ENCODE measurements at places on chromosomes 1 and 21.

- no peak for DNase-seq
Observed at GRCh38 chr1:44941424-44942324, 44.7 kb downstream of the EIF2B3 start.

DNA sequence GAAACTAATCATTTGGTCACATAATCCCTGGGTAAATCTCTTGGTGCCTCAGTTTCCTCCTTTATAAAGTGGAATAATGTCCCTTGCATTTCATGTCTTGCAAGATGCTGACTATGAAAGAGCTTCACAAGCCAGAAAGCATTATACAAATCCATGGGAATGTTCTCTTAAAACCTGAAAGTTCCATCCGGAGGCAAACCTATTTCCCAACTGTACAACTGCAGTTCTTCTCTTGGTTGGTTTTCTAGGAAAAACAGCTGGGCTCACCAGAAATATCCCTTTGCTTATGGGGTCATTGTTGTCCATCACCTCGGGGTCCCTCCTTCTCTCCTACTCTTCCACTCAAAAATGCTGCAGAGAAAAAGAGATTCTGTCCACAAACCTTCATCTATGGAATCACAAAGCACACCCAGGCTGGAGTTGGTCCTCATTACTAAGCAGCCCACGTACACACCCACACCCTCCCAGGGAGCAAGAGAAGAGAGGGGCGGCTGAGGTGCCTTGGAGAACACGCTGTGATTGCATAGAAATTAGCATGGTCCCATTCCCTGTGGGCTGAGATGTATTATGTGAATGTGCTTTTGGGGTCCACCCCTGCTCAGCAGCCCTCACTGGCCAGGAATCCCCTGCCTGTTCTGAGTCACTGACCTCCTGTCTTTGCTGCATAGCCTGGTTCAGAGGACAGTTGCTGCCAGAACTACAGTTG, 5.0 kb upstream of the PLXNA2 start:
- DNase-seq = no peak

GRCh38 chr1:59570524-59570923, 244.2 kb upstream of the HOOK1 start:
- no peak for DNase-seq

GRCh38 chr1:33089457-33089856, 8.5 kb downstream of the AZIN2 start:
- DNase-seq = no peak

- DNase-seq = no peak
Observed at GRCh38 chr1:55249646-55250398, 34.7 kb upstream of the USP24 start.

DNA sequence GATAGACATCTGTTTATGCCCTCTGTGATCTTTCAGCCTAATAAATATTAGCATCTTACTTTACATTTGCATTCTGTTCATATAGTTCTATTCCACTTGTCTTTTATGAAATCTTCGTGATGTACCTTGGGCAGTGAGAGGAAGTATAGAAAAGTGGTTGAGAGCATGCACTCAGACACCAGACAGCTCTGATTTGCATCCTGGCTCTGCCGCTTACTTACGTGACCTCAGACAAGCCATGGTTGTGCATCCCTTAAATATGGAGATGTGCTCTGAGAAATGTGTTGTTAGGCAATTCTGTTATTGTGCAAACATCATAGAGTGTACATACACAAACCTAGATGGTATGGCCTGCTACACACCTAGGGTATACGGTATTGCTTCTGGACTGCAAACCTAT, 22.9 kb downstream of the OVGP1 start:
- DNase-seq = no peak

DNA sequence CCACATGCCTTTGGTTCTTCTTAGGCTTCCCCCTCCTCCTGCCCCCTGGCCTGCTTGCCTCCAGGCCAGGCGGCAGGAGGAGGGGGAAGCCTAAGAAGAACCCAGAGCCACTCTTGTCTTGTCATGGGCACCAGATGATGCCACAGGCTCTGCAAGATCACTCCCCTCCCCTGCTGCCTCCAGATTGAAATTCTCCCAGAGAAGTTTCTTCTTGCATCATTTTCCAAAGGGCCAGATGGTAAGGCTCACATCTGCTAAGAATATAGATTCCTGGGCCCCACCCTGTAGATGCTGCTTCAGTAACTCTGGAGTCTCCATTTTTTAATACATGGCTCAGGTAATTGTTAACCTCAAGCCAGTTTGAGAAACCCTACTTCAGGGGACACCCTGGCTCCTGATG, 60.8 kb downstream of the FAM163A start:
- DNase-seq = no peak

DNA sequence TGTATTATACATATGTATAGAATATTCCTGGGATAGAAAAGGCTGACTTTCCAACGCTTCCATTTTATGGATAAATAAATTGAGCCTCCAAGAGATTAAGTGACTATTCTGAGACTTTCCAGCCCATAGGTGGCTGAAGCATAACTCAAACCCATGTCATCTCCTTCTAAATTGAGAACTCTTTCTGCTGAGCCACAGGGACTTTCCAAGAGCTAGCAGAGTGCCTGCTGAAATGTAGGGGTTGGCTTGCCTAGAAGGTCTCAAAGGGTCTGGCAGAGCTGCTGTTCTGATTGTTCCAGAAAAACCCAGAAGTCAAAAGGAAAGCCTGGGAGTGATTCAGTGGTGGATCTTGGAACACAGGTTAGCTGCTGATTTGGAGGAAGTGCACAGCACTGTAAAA, 146.4 kb upstream of the BEND5 start:
- no peak for DNase-seq

GRCh38 chr21:30953605-30954004, 72.2 kb upstream of the KRTAP11-1 start:
- no peak for DNase-seq

- no peak for DNase-seq
Observed at GRCh38 chr1:31926853-31927660, 11.1 kb downstream of the PTP4A2 start.

GRCh38 chr1:53547231-53547790, 88.1 kb downstream of the DMRTB1 start:
- DNase-seq = no peak

DNA sequence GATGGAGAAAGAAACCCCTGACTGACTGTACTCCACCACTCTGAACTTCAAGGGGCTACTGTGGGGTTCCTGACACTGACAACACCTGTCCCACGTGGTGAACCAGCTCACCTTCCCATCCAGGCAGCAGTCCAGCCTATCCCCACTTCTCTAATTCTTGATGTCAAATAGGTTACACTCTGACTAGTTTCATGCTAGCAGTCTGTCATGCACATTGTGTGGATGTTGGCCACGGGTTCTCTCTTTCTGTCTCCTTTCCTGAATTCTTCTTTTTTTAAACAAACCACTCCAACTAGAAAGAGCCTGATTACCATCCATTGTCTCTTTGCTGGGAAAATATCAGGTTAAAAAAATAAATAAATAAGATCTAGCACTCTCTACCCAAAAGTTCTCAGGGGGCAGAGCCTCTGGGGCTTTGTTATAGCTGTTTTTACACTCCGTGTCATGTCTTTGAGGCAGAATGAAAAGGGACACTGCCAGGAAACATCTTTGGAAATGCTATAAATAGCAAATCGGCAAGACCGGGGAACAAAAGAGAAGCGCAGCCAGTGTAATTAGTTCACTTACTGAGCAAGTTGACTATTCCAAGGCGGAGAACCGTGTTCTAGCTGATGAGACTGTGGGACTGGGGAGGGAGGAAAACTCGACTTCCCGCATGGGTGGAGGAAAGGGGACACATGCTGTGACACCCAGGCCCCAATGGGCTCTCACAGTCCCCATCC, 356.1 kb downstream of the OMA1 start:
- DNase-seq = no peak

- DNase-seq = no peak
Observed at GRCh38 chr1:165279882-165280281, 76.6 kb downstream of the LMX1A start.

DNA sequence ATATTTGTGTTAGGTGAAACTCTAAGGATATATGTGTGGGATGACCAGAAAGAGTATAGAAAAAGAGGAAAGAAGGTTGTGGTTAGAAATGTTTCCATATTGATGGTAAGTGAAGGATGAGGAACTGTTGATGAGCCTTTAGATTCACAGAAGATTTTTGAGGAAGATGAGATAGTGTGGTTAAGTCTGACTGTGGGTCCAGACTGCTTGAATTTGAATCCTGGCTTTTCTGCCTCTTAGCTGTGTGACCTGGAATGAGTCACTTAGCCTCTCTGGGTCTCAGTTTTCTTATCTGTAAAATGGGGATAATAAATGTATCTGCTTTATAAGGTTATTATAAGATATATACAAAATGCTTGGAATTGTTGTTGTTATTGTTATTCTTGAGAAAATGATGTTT, 27.5 kb downstream of the RGL1 start:
- no peak for DNase-seq

GRCh38 chr1:101122452-101123166, 97.0 kb upstream of the DPH5 start:
- no peak for DNase-seq

GRCh38 chr21:45910548-45911221, 70.9 kb upstream of the COL6A1 start:
- DNase-seq = peak; percentile 11

- DNase-seq = no peak
Observed at GRCh38 chr1:245370175-245370825, 215.5 kb downstream of the KIF26B start.

DNA sequence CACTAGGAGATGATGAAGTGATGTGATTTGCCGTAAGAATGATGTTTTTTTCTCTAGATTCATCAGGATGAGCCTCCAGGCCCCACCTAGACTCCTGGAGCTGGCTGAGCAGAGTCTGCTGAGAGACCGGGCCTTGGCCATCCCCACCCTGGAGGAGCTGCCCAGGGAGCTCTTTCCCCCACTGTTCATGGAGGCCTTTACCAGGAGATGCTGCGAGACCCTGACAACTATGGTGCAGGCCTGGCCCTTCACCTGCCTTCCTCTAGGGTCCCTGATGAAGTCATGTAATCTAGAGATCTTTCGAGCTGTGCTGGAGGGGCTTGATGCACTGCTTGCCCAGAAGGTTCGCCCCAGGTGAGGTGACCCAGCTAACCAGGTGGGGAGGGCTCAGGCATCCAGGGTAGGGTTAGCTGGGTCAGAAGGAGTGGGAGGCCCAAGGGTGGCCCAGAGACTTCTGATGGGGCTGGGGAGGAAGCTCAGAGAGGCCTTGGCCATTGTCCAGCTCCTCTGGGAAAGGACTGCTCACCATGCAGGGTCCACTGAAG, 1.3 kb downstream of the PRAMEF12 start:
- no peak for DNase-seq

DNA sequence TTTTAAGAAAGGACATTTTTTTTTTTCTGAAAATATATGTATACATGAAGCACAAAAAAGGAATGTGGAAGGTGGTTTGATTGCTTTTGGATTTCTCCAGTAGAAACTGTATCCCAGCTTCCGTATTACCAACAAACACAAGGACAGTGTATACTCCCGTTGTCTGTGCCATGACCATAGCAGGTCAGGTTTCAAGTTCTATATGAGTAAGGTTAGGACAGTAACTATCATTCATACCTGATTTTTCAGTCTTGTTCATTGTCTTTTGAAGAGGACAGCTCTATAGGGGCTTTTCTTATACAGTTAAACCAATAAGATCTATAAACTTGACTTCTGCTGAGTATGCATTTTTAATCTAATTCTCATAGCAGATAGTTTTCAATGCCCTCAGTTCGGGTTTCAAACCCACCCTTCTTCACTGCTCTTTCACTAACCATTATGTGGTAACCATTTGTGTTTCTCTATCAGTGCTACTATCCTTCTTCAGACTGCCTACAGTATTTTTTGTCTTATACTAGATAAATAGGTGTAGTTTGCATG, 19.6 kb downstream of the UBAP2L start:
- DNase-seq = no peak

- DNase-seq = no peak
Observed at GRCh38 chr1:22920734-22921451, 51.8 kb downstream of the LACTBL1 start.
